Stimulated activated CD4-positive, alpha-beta T cell treated with anti-CD3 and anti-CD28 coated beads, Interleukin-15, amount 100 ng/mL, for 24 hours (primary cell): ENCODE measurements at places on chromosomes 5 and 9.

DNA sequence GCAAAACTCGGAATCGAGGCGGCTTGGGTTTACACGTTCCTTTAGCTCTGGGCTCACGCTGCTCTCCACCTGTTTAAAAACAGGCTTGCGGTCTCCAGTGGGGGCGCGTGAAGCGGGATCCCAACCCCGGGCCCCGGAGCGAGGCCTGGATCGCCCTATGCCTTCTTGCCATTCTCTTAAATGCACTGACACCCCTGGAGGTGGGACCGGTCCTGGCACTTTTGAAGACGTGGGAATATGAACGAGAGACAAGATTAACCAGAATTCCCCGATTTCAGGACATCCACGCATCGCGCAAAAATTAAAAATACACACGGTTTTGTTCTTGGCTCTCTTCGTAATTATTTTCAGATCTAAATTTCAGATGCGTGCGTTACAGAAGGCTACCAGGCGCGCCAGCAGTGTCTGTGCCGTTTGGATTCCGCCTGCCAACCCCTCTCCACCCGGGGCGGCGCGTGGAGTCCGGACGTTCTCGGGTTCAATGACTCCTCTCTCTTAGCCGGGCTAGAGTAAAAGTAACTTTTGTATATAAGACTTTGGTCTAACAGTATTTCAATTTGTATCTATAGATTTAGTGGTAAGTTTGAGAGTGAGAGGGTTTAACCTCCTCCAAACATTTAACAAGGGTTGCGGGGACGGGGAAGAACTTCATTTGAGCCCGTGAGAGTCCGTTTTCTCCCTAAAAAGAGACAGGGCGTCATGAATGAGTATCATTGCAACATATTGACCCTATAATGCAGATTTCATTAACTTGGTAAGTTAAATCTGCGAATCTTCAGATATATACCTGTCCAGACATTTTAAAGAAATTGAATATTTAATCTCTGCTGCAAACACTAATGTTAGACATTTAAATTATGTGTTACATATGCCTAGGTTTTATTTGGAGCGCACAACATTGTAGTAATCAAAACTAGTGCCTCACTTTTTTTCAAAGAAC, 3.8 kb downstream of the FOXD1 start:
- DNase-seq: no peak

GRCh38 chr9:124800306-124801259, 23.6 kb downstream of the OLFML2A start:
- DNase-seq: no peak

DNA sequence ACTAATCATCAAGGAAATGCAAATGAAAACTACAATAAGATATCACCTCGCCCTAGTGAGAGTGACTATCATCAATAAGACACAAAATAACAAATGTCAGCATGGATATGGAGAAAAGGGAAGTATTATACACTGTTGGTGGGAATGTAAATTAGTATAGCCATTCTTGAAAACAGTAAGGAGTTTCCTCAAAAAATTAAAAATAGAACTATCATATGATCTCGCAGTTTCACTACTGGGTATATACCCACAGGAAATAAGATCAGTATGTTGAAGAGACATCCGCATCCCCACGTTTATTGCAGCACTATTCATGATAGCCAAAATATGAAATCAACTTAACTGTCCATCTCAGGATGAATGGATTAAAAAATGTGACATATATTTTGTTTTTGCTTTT, 31.6 kb upstream of the STK32A start:
- DNase-seq: no peak

DNA sequence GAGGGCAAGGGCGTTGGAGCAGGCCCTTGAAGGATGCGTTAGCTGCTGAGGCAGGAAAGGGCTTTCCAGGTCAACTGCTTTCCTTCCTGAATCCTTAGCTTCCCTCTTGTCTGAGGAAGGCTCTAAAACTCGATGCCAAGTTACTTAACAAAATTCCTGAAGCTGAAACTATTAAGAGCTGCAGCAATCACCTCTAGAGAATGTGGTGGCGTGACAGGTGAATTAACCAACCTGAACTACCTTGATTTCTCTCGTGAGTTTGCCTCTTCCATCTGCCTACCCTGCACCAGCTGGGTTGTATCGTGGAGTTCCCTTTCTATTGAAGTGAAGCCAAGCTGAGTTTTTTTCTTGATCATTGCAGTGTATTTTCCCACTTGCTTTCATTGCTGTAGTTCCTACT, 96.1 kb downstream of the PDE8B start:
- DNase-seq: no peak

DNA sequence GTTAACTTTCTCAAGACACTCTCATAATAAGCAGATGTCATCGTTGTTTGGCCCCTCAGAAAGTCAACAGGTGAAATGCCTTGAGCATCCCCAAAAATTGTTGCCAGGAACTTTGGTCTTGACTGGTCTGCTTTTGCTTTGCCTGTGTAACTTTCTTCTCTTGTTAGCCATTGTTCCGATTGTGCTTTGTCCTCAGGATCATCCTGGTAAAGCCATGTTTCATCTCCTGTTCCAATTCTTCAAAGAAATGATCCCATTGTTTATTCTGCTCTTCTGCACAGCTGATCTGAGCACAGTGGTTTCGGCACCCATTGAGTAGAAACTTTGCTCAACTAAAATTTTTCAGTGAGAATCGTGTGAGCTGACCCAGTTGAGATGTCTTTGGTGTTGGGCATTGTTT, 8.1 kb upstream of the ZBED3 start:
- DNase-seq: no peak

DNA sequence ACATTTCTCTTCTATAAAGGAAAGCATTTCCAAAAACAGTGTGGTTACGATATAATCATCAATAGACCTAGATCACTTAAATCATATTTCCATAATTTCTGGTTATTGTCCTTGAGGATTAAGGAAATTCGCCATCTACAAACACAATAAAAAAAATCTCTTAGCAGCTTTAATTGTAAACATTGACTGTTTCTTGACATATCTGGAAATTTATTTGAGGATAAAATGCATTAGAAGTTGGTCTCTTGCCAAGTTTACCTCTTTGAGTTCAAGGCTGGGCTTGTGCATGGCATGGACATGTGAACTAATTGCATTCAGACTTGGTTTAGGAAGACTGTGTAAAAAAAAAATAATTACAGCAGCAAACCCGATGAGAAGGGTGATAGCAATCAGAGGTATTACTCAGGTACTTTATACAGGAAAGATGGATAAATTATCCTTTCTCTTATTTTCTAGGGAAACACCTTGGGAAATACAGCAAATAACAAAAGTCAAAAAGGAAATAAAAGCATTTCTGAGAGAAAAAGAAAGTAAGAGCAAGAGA, 237.9 kb downstream of the SLF1 start:
- DNase-seq: no peak

GRCh38 chr9:33177639-33178038, 10.5 kb upstream of the B4GALT1 start:
- no peak for DNase-seq

GRCh38 chr5:84715686-84716085, 331.0 kb upstream of the EDIL3 start:
- DNase-seq: no peak
